ENCODE measurements at places on chromosomes 3 and 15.

DNA sequence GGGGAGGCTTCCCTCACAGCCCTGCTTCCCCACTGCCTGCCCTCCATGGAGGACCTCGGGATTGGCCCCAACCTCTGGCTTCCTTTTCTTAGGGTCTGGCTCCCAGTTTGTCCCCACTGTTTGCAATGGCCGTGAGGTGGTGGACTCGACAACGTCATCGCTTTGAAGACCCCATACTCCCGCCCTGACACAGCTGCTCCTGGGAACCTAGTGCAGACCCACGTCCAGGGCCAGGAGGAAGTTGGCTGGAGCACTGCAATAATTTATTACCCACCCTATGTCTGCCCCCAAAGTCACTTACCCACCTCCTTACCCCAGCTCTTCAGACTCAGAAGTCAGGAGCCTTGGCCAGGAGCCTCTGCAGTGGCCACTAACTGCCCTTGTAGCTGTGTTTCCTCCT lies 11.1 kb downstream of the GRM2 start:
- DNase-seq: no peak

DNA sequence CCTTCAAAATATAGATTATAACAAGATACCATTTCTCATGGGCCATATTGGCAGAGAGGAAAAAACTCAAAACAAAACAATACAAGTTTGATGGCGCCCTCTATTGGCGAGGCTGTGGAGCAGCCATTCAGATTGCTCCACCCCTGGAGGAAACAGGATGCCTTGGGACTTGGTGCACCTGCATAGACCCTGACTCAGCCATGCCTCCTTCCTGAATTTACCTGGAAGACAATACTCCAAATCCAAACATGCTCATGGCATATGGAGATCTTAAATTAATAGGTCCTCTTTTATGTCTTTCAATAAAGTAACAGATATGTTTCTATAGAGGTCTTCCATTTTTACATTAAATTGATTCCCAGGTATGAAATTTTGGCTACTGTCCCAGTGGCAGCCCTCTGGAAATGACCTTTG lies 90.0 kb downstream of the APBA2 start:
- peak; percentile 36 for DNase-seq

DNA sequence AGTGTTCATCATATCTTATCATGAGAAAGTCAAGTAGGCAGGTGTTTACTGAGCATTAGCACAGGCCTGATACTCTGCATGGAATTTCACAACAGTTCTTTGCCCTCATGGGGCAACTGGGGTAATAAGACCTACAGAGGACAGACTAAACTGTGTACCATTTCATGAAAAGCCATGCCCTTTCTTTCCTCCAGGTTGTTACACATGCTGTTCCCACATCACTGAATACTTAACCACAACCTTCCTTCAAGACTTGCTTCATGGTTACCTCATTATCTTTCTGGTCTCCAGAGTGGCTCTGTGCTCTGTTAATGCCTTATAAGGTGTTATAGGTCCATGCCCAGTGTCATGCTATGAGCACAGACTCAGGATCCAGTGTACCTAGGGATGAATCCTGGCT lies 28.2 kb upstream of the RSL24D1 start:
- DNase-seq: no peak

DNA sequence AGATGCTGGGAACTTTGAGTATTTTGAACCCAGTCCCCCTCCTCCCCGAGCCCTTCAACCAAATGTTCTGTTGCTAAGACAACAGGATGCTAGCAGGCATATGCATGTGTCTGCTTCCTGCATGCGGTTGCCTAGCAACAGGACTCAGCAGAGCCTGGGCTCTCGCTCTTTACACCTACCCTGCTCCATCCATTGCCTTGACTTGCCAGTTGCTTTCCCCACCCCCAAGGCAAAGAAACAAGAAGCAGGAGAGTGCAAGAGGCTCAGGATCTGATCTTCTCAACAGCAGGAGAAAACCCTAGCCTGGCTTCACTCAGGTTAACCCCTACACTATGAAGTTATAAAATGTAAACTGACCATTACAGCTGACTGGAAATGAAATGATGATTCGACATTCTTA lies 393.0 kb downstream of the IGSF11 start:
- DNase-seq: no peak

DNA sequence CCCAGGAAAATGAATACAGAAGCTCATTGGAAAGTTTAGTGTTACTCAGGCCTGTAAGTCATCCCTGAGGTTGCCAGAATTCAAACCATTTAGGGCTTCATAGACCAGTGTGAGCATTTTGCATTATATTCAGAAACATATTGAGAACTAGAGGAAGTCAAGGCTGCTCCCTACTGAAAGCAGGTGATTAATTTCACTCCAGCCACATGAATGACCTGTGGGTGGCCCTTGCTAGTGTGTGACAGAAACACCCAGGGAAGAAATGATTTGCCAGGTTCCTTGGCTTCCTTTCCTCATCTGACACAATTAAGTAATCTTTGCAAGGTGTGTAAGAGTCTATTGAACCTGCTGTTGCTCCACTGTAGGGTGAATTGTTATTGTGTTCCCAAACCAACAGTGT lies 61.8 kb downstream of the GAP43 start:
- DNase-seq: no peak

- DNase-seq: no peak
Observed at GRCh38 chr3:67290438-67290837, 292.3 kb downstream of the KBTBD8 start.
